ENCODE measurements at places on chromosomes 16 and 17. TPM values are rescaled to one million over a fixed set of nuclear protein-coding genes. Genes with fewer than 3 reads are reported as not detected.

The CNGB1 gene
- polyA plus RNA-seq = 0.03 TPM

The KRT32 gene
- not detected for polyA plus RNA-seq

The NUDT7 gene
- polyA plus RNA-seq = 7.5 TPM

The ABI3 gene
- polyA plus RNA-seq = 3.4 TPM

The SLC6A2 gene
- polyA plus RNA-seq = 2.1 TPM

The MYH1 gene
- 12.1 TPM for polyA plus RNA-seq

The COQ7 gene
- polyA plus RNA-seq = 31.2 TPM

The KRT24 gene
- polyA plus RNA-seq = not detected

The USP43 gene
- polyA plus RNA-seq = 0.42 TPM

The SLC5A10 gene
- 0.16 TPM for polyA plus RNA-seq

The ZFHX3 gene
- 8.8 TPM for polyA plus RNA-seq

The KCNJ16 gene
- polyA plus RNA-seq = 1.3 TPM

The PRAC2 gene
- polyA plus RNA-seq = not detected

The BAIAP3 gene
- 0.65 TPM for polyA plus RNA-seq

The ASIC2 gene
- polyA plus RNA-seq = 0.32 TPM

The TBC1D3B gene
- polyA plus RNA-seq = 14.6 TPM

The TP53TG3F gene
- not detected for polyA plus RNA-seq

The C16orf74 gene
- 0.87 TPM for polyA plus RNA-seq

The CDC6 gene
- 7.1 TPM for polyA plus RNA-seq

The SCO1 gene
- polyA plus RNA-seq = 26.1 TPM

The UMOD gene
- polyA plus RNA-seq = not detected

The CRAMP1 gene
- polyA plus RNA-seq = 19.0 TPM

The CES5A gene
- polyA plus RNA-seq = not detected

The TBC1D3 gene
- not detected for polyA plus RNA-seq

Data from forelimb muscle (tissue), 1 donor.